Activated T-helper 2 cell treated with anti-CD3 and anti-CD28 coated beads, Interferon-gamma antibody, Interleukin-2, Interleukin-4, amounts not matched to agents 10 μg/mL and 5 μg/mL and 100 μg/mL, durations not matched to agents 14 hours and 24 hours and 36 hours (primary cell): ENCODE measurements at places on chromosomes 5 and 9.

- H3K27ac ChIP-seq, result no peak overlapping the region
- DNase-seq, result no peak
- H3K36me3 ChIP-seq, result peaks cover 34% of the 10 kb centered on the region
- no peak overlapping the region for H3K4me3 ChIP-seq
- H3K4me1 ChIP-seq, result peaks cover 48% of the 10 kb centered on the region
Observed at GRCh38 chr5:10600626-10601245, 36.9 kb downstream of the ANKRD33B start.

- no peak overlapping the region for H3K4me3 ChIP-seq
- no peak overlapping the region for H3K27ac ChIP-seq
- H3K36me3 ChIP-seq, result no peaks in the 10 kb centered on the region
- no peak for DNase-seq
Observed at GRCh38 chr9:109861918-109862317, 81.9 kb downstream of the PALM2AKAP2 start.

GRCh38 chr9:115837618-115838017 lies 316.0 kb upstream of the PAPPA start:
- no peak for DNase-seq
- no peak overlapping the region for H3K27ac ChIP-seq
- H3K4me3 ChIP-seq, result no peak overlapping the region
- H3K4me1 ChIP-seq, result no peaks in the 10 kb centered on the region
- no peaks in the 10 kb centered on the region for H3K27me3 ChIP-seq

- H3K27ac ChIP-seq, result no peak overlapping the region
- no peak for DNase-seq
- H3K4me3 ChIP-seq, result no peak overlapping the region
- H3K36me3 ChIP-seq, result peaks cover 19% of the 10 kb centered on the region
- H3K27me3 ChIP-seq, result no peaks in the 10 kb centered on the region
- no peaks in the 10 kb centered on the region for H3K4me1 ChIP-seq
Observed at GRCh38 chr9:92600462-92601261, 64.9 kb upstream of the ECM2 start.

DNA sequence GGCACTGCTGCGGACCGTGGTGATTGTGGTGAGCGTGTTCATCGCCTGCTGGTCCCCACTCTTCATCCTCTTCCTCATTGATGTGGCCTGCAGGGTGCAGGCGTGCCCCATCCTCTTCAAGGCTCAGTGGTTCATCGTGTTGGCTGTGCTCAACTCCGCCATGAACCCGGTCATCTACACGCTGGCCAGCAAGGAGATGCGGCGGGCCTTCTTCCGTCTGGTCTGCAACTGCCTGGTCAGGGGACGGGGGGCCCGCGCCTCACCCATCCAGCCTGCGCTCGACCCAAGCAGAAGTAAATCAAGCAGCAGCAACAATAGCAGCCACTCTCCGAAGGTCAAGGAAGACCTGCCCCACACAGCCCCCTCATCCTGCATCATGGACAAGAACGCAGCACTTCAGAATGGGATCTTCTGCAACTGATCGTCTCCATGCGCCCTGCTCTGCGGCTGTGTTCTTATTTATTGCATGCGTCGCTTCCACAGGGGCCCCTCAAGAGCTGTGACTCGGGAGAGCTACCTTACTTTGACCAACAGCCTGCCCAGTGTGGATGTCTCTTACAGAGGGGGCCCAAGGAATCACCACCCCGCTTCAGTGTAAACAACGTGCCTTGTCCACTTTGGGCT lies 10.8 kb downstream of the S1PR3 start:
- peaks cover 2% of the 10 kb centered on the region for H3K4me1 ChIP-seq
- DNase-seq, result no peak
- no peak overlapping the region for H3K4me3 ChIP-seq

DNA sequence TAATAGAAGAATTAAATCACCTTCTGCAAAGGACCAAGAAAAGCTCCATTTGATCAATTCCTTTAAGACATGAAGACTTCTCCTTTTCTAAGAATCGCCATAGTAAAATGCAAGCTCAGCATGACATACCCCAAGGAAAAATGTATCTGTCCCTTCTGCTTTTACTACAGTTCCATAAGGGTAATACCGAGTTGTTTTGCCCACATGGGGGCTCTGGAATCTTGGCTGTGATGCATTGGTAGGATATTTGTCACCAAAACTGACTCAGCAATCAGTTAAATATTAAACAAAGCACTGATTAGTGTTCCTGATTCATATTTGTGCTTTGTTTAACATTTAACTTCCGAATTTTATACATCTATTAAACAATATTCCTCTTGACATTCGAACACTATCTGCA lies 24.3 kb upstream of the KCNIP1 start:
- DNase-seq, result no peak
- H3K36me3 ChIP-seq, result no peaks in the 10 kb centered on the region
- no peaks in the 10 kb centered on the region for H3K4me1 ChIP-seq
- peaks cover 15% of the 10 kb centered on the region for H3K27me3 ChIP-seq

- H3K27me3 ChIP-seq, result peaks cover 39% of the 10 kb centered on the region
- H3K4me3 ChIP-seq, result no peak overlapping the region
- no peak for DNase-seq
- peaks cover 9% of the 10 kb centered on the region for H3K4me1 ChIP-seq
- no peak overlapping the region for H3K27ac ChIP-seq
Observed at GRCh38 chr9:121266906-121267650, 884 bp upstream of the GSN start.

GRCh38 chr9:127066060-127066850 lies 56.2 kb downstream of the ANGPTL2 start:
- H3K27me3 ChIP-seq, result peaks cover 7% of the 10 kb centered on the region
- no peaks in the 10 kb centered on the region for H3K36me3 ChIP-seq
- no peaks in the 10 kb centered on the region for H3K4me1 ChIP-seq
- no peak for DNase-seq
